ENCODE measurements at places on chromosomes 2 and 18.

DNA sequence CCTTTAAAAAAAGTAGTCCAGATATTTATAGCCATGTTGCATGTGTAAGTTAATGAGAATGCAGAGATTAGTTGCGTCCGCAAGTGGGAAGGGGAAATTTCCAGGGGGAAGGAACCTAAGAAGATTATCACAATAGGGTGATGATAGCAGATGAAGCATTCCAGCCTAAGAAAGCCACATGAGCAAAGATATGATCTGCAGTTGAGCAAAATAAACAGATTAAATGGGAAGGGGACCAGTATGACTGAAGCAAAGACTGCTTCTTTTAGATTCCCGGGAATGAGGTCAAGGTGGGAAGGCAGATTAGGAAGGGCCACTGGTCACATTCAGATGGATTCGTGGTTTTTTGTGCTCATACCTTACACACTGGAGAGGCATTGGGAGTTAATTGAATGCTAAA lies 154.6 kb upstream of the CDH2 start:
- H3K27ac ChIP-seq = no peak overlapping the region
- no peak for DNase-seq
- H3K27me3 ChIP-seq = no peaks in the 10 kb centered on the region
- no peak overlapping the region for H3K4me3 ChIP-seq
- no peaks in the 10 kb centered on the region for H3K4me1 ChIP-seq
- no peaks in the 10 kb centered on the region for H3K36me3 ChIP-seq

- no peak overlapping the region for H3K27ac ChIP-seq
- H3K4me3 ChIP-seq = no peak overlapping the region
- H3K4me1 ChIP-seq = no peaks in the 10 kb centered on the region
- no peaks in the 10 kb centered on the region for H3K36me3 ChIP-seq
- DNase-seq = no peak
- no peaks in the 10 kb centered on the region for H3K27me3 ChIP-seq
Observed at GRCh38 chr2:70850925-70851324, 15.3 kb upstream of the CD207 start.

GRCh38 chr2:157830696-157831570 lies 45.2 kb downstream of the ACVR1 start:
- H3K36me3 ChIP-seq = no peaks in the 10 kb centered on the region
- DNase-seq = no peak
- H3K4me1 ChIP-seq = peaks cover 1% of the 10 kb centered on the region
- no peak overlapping the region for H3K4me3 ChIP-seq

- no peaks in the 10 kb centered on the region for H3K27me3 ChIP-seq
- peaks cover 2% of the 10 kb centered on the region for H3K4me1 ChIP-seq
- no peaks in the 10 kb centered on the region for H3K36me3 ChIP-seq
- H3K4me3 ChIP-seq = no peak overlapping the region
Observed at GRCh38 chr2:216700781-216701180, 5.4 kb upstream of the IGFBP5 start.

DNA sequence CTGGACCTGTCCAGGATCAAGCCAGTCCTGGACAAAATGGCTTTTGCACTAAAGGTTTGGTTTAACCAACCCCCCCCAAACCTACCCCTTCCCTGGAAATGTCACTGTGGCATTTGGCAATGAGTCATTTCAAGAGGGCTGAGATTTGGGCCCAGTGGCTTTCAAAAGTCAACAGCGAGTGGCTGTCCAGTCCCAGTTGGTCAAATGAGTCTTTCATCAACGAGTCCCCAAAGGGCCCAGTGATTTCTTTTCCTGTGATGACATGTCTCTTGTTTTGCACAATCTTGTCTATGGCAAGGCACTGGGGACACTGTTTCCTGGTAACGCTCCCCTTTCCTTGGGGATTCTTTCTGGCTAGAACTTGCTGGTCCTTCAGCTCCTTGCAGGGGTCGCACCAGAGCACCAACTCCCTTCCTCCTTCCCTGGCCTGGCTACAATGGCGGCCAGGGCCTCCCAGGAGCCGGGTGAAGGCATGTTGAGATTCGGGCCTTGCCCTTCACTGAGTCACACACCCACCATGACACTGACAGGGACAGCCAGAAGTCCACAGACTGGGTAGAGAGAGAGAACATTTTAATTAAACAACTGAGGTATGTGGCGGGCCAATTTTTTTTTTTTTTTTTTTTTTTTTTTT lies 87.2 kb downstream of the SMAD7 start:
- DNase-seq = no peak
- H3K27me3 ChIP-seq = no peaks in the 10 kb centered on the region
- no peaks in the 10 kb centered on the region for H3K36me3 ChIP-seq
- no peak overlapping the region for H3K4me3 ChIP-seq
- H3K27ac ChIP-seq = no peak overlapping the region
- H3K4me1 ChIP-seq = peaks cover 12% of the 10 kb centered on the region

DNA sequence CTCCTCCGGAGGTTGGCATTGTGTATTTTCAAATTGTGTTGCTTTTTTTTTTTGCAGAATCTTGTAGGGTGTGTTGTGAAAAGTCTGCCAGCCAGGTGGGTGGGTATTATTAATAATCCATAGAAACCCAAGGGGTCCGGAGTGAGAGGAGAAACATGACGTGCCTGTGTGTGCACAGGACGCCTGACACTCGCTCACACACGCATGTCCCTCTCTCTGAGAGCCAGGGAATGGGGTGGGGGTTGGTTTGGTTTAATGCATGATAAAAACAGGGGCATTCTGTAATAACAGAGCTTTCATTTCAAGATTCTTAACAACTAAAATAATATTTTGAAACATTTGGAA lies 224.8 kb downstream of the FAM210A start:
- no peak overlapping the region for H3K4me3 ChIP-seq
- no peak for DNase-seq
- H3K27ac ChIP-seq = no peak overlapping the region
- no peaks in the 10 kb centered on the region for H3K27me3 ChIP-seq
- H3K4me1 ChIP-seq = peaks cover 3% of the 10 kb centered on the region
- no peaks in the 10 kb centered on the region for H3K36me3 ChIP-seq

DNA sequence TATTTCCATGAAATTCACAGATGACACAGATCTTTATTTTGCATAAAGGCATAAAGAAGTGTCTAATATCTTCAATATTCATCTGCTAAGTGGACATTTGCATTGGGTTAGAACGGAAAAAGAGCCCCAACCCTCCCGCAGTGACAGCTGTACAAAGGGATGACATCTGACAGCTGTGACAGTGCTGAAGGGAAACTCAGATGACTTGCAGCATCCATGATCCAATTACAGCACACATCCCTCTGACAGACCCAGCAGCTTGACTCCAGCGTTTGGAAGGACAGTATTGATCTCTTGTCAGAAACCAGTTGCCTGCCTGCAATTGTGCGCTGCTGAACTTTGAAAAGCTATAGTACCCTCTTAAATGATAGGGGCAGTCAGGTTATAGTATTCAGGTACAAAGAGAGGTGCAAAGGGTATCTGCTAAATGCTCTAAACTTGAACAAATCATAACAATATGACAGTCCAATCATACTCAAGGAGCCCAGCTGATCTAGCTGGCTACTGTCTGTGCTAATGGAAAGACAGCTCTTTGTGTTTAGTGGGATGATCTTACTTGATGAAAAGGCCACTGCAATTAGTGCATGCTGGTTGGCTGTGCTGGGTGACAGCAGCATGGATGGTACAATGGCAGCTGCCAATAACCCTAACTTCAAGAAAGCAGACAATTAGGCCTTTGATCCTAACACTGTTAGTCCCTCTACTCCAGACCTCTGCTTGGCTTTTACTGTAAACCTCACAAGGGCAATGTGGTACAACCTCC lies 599.2 kb downstream of the NR4A2 start:
- H3K4me3 ChIP-seq = no peak overlapping the region
- no peak for DNase-seq
- H3K27me3 ChIP-seq = no peaks in the 10 kb centered on the region
- no peak overlapping the region for H3K27ac ChIP-seq

- DNase-seq = peak; percentile 18
- peaks cover 11% of the 10 kb centered on the region for H3K4me1 ChIP-seq
- no peaks in the 10 kb centered on the region for H3K36me3 ChIP-seq
Observed at GRCh38 chr2:20614201-20615067, 36.5 kb downstream of the HS1BP3 start.

DNA sequence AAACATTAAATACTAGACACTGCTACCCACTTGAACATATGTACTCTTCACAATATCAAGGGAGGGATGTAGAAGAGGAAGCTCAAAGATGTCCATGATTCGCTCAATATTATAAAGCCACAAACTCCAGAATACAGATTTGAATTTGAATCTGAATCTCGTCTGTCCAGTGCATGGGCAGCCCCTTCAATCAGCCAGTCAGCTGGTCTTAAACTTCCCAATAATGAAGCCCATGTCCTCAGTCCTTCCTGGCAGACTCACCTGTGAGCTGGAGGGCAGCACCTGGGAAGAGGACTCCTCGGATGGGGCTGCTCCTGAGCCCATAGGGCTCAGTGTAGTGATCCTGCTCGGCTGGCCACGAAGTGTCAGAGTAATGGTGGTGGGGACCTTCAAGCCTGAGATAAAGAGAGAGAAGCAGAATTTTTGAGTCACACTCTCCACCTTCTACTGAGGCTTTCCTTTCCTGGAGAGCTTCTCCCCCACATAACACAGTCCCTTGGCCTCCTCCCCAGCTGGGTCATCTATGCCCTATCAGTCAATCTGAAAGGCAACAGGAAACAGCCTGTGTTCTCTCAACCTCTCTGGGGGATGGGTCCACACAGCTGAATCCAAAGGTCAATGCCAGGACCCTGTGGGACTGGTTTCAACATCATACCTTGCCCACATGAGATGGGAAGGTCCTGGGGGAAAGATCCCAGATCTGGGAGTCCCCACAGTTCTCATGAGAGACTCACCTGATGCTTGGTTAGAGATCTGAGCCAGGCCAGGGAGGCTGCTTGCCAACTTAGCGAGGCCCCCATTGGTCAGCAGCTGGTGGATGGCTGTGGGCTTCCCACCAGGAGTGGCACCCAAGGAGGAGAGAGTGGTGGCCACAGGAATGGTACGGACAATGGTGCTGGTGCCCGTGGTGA lies 36.5 kb downstream of the KANSL3 start:
- no peaks in the 10 kb centered on the region for H3K27me3 ChIP-seq
- H3K4me1 ChIP-seq = no peaks in the 10 kb centered on the region
- no peak for DNase-seq
- no peak overlapping the region for H3K27ac ChIP-seq

DNA sequence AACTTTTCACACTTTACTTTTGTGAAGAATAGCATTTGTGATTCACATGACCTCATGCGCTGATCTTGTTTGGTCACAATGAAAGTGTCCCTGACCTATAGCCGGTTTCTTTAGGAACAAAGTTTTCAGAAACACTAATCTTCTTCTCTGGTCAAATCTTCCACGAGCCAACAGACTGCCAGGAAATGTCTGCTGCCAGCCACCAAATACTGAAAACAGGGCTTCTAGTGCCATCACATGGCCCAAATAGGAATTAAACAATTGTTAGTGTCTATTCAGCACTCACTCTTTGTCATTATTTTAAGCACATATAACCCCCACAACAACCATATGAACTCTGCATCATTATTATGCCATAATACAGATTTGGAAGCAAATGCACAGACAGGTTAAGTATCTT lies 286.5 kb upstream of the SYT4 start:
- no peaks in the 10 kb centered on the region for H3K4me1 ChIP-seq
- peak; percentile 27 for DNase-seq
- no peaks in the 10 kb centered on the region for H3K36me3 ChIP-seq
- no peak overlapping the region for H3K27ac ChIP-seq
- H3K4me3 ChIP-seq = no peak overlapping the region

DNA sequence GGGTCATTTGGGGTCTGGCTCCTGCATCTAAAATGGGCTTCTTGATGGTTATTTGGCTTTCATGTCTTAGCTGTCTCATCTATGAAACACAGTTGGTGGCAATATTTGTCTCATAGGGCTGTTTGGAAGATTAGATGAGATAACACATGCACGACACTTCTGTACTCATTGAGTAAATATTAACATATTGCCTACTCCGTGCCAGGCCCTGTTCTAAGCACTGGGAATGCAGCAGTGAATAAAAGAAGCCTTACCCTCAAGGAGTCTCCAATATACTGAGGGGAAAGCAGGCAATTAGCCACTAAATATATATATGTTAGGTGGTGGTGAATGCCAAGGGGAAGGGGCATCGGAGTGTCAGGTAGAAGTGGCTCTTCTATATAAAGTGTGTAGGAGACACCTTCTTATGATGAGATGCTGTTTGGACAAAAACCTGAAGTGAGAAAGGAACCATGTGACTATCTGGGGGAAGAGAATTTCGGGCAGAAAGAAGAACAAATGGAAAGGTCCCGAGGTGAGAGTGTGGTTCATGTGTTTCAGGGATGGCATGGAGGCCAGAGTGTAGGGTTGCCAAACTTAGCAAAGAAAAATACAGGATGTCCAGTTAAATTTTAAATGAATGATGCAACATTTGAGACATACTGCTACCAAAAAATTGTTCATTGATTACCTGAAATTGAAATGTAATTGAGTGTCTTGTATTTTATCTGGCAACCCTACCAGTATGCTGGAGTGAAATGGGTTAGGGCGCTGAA lies 11.8 kb downstream of the SLC3A1 start:
- no peaks in the 10 kb centered on the region for H3K4me1 ChIP-seq
- no peak overlapping the region for H3K4me3 ChIP-seq
- H3K27ac ChIP-seq = no peak overlapping the region
- no peak for DNase-seq

DNA sequence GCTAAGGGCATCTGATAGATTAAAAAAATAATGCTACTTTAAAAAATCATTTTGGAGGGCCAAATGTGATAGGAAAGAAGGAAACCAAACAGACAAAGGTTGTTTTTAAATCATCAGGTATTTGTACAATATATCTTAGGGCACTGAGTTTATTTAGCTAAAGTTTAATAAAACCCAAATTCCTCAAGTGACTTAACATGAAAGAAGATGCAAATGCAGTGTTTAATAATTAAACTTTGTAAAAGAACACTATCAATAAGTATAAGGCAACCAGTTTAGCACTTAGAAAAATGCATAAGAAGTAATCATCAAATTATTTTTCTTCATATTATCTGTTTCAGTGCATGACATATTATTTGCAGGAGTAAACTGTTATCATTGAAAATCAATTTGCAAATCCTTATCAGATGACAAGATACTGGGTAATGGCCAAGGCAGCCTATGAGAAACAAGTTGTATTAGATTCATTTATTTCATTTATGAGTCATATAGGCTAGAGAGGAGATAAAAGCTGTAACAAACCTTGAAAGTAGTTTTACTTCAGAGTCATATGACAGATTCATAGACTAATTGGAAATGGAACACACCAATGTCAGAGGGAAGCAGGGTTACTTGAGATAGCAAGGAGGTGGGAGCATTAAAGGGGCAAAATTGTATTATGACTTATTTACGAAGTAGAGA lies 165.5 kb downstream of the GCA start:
- H3K27me3 ChIP-seq = no peaks in the 10 kb centered on the region
- no peak overlapping the region for H3K4me3 ChIP-seq
- no peak for DNase-seq
- no peaks in the 10 kb centered on the region for H3K4me1 ChIP-seq
- no peak overlapping the region for H3K27ac ChIP-seq

DNA sequence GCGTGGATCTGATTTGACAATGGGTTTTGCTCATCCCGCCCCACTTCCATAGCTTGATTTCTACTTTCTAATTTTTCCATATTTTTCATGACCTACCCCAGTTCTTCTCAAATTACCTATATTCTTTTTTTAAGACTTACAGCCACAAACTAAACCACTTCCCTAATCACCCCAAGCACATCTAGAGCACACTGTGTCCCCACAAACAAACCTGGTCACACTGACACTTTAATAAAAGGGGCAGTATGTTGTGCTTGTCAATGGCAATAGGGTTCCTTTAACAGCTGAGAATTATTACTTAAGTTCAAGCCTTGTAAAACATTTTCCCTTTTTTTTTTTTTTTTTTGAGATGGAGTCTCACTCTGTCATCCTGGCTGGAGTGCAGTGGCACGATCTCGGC lies 47.1 kb downstream of the MREG start:
- H3K27me3 ChIP-seq = no peaks in the 10 kb centered on the region
- DNase-seq = no peak
- H3K4me3 ChIP-seq = no peak overlapping the region
- no peaks in the 10 kb centered on the region for H3K4me1 ChIP-seq
- no peak overlapping the region for H3K27ac ChIP-seq
- no peaks in the 10 kb centered on the region for H3K36me3 ChIP-seq

All from iPS DF 6.9 (cell line).